ENCODE measurements at places on chromosomes 3 and 15. TPM values are rescaled to one million over a fixed set of nuclear protein-coding genes. Genes with fewer than 3 reads are reported as not detected.
A peak's percentile ranks its signal among the peaks of the same experiment; 100 is the strongest.

GRCh38 chr3:59808446-59808845 lies 758.6 kb upstream of the CFAP20DC start:
- H3K4me1 ChIP-seq: no peaks in the 10 kb centered on the region
- no peak overlapping the region for H3K27ac ChIP-seq
- DNase-seq: no peak
- no peak overlapping the region for H3K4me3 ChIP-seq
- H3K27me3 ChIP-seq: no peaks in the 10 kb centered on the region
- no peaks in the 10 kb centered on the region for H3K36me3 ChIP-seq

DNA sequence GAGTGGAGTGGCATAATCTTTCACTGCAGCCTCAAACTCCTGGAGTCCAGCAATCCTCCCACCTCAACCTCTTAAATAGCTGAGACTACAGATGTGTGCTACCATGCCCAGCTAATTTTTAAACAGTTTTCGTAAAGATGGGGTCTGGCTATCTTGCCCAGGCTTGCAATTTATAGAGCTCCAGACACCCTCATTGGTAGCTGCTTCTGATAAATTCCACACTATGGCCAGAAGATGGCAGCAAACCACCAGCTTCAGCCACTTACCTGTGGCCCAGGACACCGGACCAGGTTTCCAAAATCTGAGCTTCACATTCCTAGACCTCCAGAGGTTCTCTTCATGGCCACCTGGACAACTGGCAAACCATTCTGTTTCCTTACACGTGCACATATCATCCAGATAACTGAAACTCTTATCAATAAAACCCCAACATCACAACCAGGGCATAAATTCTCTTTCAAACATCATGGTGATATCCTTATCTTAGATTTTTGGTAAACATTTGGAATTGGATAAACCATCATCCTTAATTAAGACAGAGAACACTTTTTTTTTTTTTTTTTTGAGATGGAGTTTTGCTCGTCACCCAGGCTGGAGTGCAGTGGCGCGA lies 28.9 kb downstream of the FBXW12 start:
- H3K4me3 ChIP-seq: no peak overlapping the region
- peak overlapping the region; percentile 82 for H3K27ac ChIP-seq
- peaks cover 21% of the 10 kb centered on the region for H3K36me3 ChIP-seq

DNA sequence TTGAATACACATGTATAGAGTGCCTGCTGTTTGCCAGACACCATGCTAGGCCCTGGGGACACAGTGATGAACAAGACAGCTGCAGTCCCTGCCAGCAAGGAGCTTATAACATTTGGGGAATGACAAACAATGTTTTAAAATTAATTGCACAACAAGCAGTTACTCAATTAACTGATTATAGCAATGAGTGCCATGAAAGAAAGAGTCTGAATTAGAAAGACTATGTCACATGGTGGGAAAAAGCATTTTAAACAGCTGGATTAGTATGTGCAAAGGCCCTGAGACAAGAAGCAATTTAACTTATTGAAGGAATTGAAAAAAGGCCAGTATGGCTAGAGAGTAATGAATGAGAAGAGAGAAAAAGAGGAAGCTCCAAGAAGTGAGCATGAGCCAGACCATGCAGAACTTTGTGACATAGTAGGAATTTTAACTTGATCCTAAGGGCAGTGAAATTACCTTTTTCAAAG lies 64.5 kb upstream of the PLXNA1 start:
- no peak overlapping the region for H3K4me3 ChIP-seq
- no peak for DNase-seq
- no peak overlapping the region for H3K27ac ChIP-seq
- no peaks in the 10 kb centered on the region for H3K36me3 ChIP-seq
- no peaks in the 10 kb centered on the region for H3K27me3 ChIP-seq

DNA sequence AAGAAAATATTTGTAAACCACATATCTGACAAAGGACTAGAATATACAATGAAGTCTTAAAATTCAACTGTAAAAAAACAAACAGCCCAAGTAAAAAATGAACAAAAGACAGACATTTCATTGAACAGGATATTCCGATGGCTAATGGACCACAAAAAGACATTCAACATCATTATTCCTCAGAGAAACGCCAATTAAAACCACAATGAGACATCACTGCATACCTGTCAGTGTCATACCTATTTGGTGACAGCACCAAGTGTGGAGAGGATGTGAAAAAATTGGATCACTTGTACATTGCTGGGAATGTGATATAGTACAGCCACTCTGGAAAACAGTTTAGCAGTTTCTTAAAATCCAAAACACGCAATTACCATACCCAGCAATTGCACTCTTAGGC lies 29.9 kb upstream of the TJP1 start:
- no peak overlapping the region for H3K4me3 ChIP-seq
- no peaks in the 10 kb centered on the region for H3K27me3 ChIP-seq
- no peak overlapping the region for H3K27ac ChIP-seq
- no peaks in the 10 kb centered on the region for H3K4me1 ChIP-seq
- H3K36me3 ChIP-seq: no peaks in the 10 kb centered on the region

DNA sequence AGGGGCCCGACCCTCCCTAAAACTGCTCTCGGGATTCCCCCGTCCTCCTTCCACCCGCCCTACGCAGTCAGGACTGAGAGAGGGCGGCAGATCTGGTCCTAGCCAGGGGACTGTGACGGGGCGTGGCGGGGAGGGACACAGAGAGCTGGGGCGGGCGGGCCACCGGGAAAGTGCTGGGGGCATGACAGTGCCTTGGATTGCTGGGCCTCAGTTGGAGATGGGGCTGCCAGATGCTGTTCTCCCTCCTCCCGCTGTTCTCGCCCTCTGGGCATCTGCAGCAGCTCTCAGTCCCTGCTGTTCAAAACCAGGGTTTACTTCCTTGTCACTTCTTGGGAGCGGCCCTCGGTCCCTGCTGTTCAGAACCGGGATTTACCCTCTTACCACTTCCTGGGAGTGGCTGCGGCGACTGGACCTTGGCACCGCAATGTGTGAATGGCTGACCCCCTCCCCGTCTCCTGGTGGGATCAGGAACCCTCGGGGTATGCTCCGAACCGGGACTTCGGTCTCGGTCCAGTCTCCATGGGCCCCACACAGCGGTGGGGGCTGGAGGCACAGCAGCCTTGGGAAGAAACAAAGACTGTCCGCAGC lies 1.8 kb upstream of the RPP25 start:
- no peaks in the 10 kb centered on the region for H3K27me3 ChIP-seq
- H3K27ac ChIP-seq: peak overlapping the region; percentile 81
- no peaks in the 10 kb centered on the region for H3K36me3 ChIP-seq
- H3K4me1 ChIP-seq: peaks cover 47% of the 10 kb centered on the region

DNA sequence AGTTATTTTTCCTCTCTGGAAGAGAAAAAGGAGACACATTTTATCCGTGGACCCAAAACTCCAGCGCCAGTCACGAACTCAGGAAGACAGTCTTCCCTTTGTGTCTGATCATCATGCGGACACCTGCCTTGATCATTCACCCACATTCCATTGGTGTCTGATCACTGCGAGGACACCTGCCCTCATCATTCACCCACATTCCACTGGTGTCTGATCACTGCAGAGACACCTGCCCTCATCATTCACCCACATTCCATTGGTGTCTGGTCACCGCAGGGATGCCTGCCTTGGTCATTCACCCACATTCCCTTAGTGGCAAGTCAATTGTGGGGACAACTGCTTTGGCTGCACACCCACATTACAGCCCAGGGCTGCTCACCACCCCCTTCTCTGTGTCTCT lies 148.9 kb downstream of the ROBO1 start:
- no peaks in the 10 kb centered on the region for H3K36me3 ChIP-seq
- no peaks in the 10 kb centered on the region for H3K27me3 ChIP-seq
- no peak overlapping the region for H3K27ac ChIP-seq
- H3K4me3 ChIP-seq: no peak overlapping the region
- H3K4me1 ChIP-seq: no peaks in the 10 kb centered on the region

DNA sequence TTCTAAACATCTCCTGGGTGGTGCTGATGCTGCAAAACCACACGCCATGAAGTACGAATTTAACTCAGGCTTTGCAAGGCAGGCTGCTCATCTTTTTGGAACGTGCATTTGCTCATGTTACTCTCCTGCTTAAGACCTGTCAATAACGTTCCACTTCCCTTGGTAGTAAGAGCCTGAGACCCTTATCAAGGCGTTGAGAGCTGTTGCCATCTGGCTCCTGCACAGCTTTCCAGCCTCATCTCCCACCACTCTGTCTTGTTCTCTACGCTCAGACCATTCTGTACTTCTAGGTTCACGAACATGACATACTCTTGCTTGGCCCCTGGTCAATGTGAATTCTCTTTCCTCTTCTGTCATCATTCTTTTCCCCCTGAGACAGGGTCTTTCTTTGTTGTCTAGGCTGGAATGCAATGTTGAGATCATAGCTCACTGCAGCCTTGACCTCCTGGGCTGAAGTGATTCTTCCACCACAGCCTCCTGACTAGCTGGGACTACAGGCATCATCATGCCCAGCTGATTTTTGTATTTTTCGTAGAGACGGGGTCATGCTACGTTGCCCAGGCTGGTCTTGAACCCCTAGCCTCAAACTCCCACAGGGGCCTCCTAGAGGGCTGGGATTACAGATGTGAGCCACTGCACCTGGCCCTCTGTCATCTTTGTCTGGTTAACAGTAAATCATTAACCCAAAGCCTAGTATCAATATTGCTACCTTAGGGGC lies 202.8 kb downstream of the CADPS start:
- no peak overlapping the region for H3K27ac ChIP-seq
- H3K36me3 ChIP-seq: no peaks in the 10 kb centered on the region
- DNase-seq: no peak
- H3K27me3 ChIP-seq: no peaks in the 10 kb centered on the region
- no peaks in the 10 kb centered on the region for H3K4me1 ChIP-seq

Gene KIAA1143
- total RNA-seq: 14.0 TPM

DNA sequence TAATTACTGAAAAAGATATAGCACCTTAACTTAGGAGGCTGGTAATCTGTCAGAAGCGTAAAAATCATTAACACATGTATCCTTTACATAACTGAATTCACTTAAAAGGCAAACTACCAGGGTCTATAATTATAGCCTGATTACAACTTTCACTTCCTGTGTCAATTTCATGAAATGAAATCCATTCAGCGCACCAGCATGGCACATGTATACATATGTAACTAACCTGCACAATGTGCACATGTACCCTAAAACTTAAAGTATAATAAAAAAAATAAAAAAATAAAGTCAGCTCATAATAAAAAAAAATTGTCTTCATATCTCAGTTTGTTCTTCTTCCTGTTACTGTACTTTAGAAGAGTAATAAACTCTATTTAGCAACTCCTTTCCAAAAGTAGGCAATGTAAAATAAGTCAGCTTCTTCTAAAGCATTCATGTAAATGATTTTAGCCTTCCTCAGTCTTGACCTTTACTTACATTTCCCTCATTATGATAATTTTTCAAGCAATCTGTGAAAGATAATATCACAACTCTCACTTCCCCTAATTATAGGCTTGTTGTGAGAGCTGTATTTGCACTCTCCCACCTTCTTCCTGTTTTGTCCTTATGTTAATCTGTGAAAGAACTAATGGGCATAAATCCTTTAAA lies 50.1 kb downstream of the KBTBD8 start:
- H3K4me1 ChIP-seq: no peaks in the 10 kb centered on the region
- H3K27me3 ChIP-seq: no peaks in the 10 kb centered on the region
- no peak overlapping the region for H3K4me3 ChIP-seq
- no peak overlapping the region for H3K27ac ChIP-seq

Gene MLF1
- total RNA-seq: 9.8 TPM

DNA sequence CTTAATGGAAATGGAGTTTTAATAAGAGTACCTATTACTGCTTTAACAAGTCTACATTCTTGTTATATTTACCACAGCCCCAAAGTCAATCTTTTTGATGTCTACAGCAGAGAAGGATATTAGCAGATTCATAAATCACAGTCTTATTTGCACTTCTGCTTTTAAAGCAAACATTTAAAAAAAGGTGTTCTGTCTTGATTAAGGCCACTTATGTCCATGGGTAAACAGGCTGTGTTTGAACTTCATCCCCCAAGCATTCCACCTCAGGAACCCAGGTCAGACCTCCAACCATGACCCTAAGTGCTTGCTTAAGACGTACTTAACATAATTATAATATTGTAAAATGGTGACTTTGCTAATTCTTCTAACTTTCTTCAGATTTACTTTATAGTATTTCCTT lies 113.4 kb downstream of the CMSS1 start:
- DNase-seq: no peak
- H3K4me1 ChIP-seq: peaks cover 37% of the 10 kb centered on the region
- no peaks in the 10 kb centered on the region for H3K36me3 ChIP-seq
- no peak overlapping the region for H3K4me3 ChIP-seq

DNA sequence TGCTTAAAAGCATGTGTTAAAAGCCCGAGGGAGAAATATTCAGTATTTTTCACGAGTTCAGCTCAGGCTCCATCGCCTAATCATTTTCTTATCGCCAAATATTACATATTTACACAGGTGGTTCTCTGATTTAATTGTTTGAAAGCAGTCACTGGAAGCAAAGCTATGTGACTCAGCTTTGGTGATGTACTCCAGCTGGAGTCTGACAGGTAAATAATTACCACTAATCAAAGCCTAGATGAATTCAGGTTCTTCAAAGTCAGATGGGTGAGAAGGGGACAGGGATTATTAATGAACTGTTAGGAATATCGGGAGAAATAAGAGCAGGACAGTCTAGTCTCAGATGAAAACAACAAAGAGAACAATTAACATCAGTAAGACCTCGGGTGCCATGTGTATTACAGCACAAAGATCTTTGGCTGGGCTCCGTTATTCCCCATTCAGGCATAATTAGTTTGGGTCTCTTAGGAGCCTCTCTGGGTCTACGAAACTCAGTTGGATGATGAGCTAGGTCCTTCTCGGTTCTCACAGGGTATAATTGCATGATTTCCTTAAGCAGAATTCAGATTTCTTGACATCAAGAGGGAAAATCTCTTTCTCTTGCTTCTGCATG lies 331.7 kb upstream of the ADAMTS9 start:
- no peak overlapping the region for H3K4me3 ChIP-seq
- no peaks in the 10 kb centered on the region for H3K27me3 ChIP-seq
- H3K27ac ChIP-seq: peak overlapping the region; percentile 29
- peaks cover 26% of the 10 kb centered on the region for H3K4me1 ChIP-seq

DNA sequence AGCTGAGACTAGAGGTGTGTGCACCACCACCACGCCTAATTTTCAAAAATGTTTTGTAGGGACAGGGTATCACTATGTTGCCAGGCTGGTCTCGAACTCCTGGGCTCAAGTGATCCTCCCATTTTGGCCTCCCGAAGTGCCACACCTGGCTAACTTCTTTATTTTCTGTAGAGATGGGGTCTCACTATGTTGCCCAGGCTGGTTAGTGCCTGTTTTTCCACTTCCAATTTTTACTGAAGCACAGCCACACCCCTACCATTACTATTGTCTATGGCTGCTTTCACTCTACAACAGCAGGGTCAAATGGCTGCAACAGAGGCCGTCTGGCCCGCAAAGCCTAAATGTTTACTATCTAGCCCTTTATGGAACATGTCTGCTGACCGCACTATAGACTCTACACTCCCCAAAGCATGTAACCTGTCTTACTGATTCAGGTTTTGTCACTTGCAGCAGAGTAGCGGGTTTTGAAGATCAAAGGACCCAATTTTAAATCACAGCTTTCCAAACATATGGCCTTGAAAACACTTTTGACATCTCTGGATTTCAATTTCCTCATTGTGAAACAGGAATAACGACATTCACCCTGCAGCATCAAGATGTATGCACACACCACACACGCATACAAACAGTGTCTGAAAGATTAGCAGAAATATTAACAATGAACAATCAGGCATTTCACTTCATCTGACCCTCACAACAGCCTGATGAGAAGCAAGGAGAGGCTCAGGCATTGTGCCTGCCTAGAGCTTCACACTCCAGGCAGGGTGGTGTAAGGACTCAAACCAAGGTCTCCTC lies 46.1 kb downstream of the SCAP start:
- H3K27ac ChIP-seq: no peak overlapping the region
- no peak for DNase-seq
- H3K4me3 ChIP-seq: no peak overlapping the region
- no peaks in the 10 kb centered on the region for H3K27me3 ChIP-seq
- peaks cover 34% of the 10 kb centered on the region for H3K36me3 ChIP-seq

- peaks cover 4% of the 10 kb centered on the region for H3K4me1 ChIP-seq
- DNase-seq: no peak
- H3K27ac ChIP-seq: no peak overlapping the region
- no peak overlapping the region for H3K4me3 ChIP-seq
Measured at GRCh38 chr3:125192190-125193035, 20.1 kb downstream of the SLC12A8 start.
